ENCODE measurements at places on chromosomes 4 and X. TPM values are rescaled to one million over a fixed set of nuclear protein-coding genes. Genes with fewer than 3 reads are reported as not detected.

Gene MAP7D2
- 0.17 TPM for total RNA-seq

Gene NDNF
- total RNA-seq, result 0.17 TPM

Gene STPG2
- total RNA-seq, result 0.05 TPM

Gene FAM47E
- 2.0 TPM for total RNA-seq

Gene RPL36A
- total RNA-seq, result 301 TPM

DNA sequence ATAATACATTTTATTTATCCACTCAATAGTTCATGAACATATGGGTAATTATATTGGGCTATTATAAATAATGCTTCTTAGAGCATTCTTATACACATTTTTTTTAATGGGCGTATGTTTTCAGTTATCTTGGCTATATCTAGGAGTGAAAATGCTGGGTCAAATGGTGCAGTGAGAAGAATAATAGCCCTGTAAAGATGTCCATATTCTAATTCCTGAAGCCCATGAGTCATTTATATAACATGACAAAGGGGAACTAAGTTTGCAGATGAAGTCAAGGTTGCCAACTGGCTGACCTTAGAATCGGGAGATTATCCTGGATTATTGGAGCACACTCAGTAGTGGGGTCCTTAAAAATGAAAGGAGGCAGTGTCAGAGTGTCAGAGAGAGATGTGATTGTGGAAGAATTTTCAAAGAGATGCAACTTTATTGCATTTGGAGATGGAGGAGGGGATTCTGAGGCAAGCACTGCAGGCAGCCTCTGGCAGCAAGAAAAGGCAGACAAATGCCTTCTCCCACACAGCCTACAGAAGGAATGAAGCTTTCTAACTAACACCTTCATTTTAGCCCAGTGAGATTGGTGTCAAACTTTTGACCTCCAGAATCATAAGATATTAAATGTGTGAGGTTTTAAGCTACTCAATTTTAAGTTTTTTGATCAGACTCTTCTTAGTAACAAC, 106.1 kb upstream of the HS3ST1 start:
- H3K36me3 ChIP-seq, result no peaks in the 10 kb centered on the region
- H3K4me3 ChIP-seq, result no peak overlapping the region
- no peak overlapping the region for H3K27ac ChIP-seq
- no peaks in the 10 kb centered on the region for H3K4me1 ChIP-seq

- H3K27me3 ChIP-seq, result no peaks in the 10 kb centered on the region
- no peak for DNase-seq
- H3K4me1 ChIP-seq, result no peaks in the 10 kb centered on the region
- no peak overlapping the region for H3K27ac ChIP-seq
- no peaks in the 10 kb centered on the region for H3K36me3 ChIP-seq
Measured at GRCh38 chr4:40736910-40737309, 12.8 kb upstream of the NSUN7 start.

DNA sequence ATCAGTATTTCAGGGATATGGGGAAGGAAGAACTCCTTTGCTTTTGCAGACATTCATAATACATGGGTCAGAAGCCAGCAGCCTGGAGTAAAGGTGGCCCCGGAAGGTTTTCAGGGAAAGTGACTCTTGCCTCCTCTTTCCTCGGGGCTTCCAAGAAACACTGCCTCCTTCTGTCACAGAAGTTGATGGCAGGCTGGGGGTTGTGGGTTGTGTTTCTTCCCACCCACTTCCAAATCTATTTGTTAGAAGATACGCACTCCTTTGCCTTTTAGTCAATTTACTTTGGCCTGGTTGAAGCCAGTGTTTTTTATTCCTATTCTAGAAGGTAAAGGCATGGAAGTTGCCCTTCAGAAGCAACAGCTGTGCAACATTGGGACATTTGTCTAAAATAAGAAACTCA, 19.7 kb downstream of the KIT start:
- no peak overlapping the region for H3K27ac ChIP-seq
- no peaks in the 10 kb centered on the region for H3K36me3 ChIP-seq
- H3K4me1 ChIP-seq, result no peaks in the 10 kb centered on the region
- no peak overlapping the region for H3K4me3 ChIP-seq

DNA sequence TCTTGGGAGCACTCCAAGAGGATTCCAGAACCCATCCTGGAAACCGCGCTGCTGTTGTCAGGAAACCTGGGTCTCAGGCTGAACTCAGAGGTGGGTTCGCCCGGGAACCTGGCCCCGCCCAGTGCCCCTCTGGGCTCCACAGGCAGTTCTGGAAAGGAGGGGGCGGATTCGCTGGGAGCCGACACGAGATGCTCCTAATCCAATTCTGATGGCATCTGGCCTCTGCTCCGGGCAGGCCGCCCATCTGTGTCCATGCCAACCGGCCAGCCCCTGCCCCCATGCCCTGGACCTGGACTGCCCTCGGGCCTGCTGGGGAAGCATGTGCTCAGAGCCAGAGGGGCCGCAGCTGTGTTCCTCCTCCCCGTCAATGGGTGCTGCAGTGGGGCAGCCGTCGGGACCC, 21.0 kb downstream of the ATP2B3 start:
- no peaks in the 10 kb centered on the region for H3K27me3 ChIP-seq
- H3K4me3 ChIP-seq, result no peak overlapping the region
- peaks cover 9% of the 10 kb centered on the region for H3K4me1 ChIP-seq
- no peak for DNase-seq
- H3K36me3 ChIP-seq, result no peaks in the 10 kb centered on the region

GRCh38 chr4:81422595-81422994, 49.1 kb downstream of the RASGEF1B start:
- no peak overlapping the region for H3K27ac ChIP-seq
- H3K27me3 ChIP-seq, result no peaks in the 10 kb centered on the region
- no peak overlapping the region for H3K4me3 ChIP-seq
- peaks cover 4% of the 10 kb centered on the region for H3K36me3 ChIP-seq
- H3K4me1 ChIP-seq, result no peaks in the 10 kb centered on the region
- no peak for DNase-seq

DNA sequence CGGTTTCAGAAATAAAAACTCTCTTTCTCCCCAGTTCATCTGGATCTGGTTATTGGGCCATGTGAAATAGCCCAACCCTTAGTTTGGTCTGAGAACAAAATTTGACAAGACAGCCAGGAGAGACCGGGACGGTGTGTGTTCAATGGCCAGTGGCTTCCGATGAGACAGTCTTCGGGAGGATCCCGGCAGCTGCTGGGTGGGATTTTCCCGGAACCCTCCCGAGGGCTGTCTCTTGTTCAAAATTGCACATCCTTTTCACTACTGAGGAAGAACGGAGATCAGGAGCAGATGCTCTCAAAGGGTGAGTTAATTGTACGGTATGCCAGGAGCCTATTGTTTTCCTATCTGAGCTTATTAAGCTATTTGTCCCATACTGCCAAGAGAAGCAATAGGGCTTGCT, 166.5 kb downstream of the PRR32 start:
- DNase-seq, result no peak
- no peaks in the 10 kb centered on the region for H3K27me3 ChIP-seq
- H3K27ac ChIP-seq, result no peak overlapping the region

GRCh38 chrX:79078114-79078513, 66.4 kb upstream of the GPR174 start:
- no peaks in the 10 kb centered on the region for H3K4me1 ChIP-seq
- no peaks in the 10 kb centered on the region for H3K36me3 ChIP-seq
- no peaks in the 10 kb centered on the region for H3K27me3 ChIP-seq
- no peak for DNase-seq

- H3K27ac ChIP-seq, result no peak overlapping the region
- no peaks in the 10 kb centered on the region for H3K36me3 ChIP-seq
- DNase-seq, result no peak
- no peak overlapping the region for H3K4me3 ChIP-seq
- H3K4me1 ChIP-seq, result no peaks in the 10 kb centered on the region
- H3K27me3 ChIP-seq, result no peaks in the 10 kb centered on the region
Measured at GRCh38 chr4:2141022-2141761, 82.1 kb downstream of the NAT8L start.

GRCh38 chr4:161792991-161793390, 370.8 kb downstream of the FSTL5 start:
- no peak overlapping the region for H3K27ac ChIP-seq
- no peak for DNase-seq
- no peak overlapping the region for H3K4me3 ChIP-seq
- no peaks in the 10 kb centered on the region for H3K27me3 ChIP-seq

DNA sequence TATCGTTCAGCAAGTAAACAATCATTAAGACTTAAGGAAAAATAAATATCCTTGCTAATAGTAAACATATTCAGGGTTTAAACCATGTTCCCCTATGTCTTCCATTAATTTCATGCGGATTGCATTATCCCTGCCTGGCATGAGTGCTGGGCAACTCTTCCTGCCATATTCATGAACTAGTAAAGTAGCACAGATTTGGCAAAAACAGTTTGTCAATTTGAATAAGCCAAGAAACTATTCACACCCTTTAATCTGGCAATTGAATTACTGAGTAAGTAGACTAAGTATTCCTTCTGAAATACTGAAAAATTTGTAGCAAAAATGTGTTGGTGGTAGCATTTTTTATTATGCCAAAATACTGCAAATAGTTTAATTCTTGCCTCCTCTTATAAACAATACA, 512.0 kb downstream of the NLGN4X start:
- H3K27me3 ChIP-seq, result no peaks in the 10 kb centered on the region
- H3K27ac ChIP-seq, result no peak overlapping the region
- no peaks in the 10 kb centered on the region for H3K36me3 ChIP-seq
- H3K4me3 ChIP-seq, result no peak overlapping the region
- no peaks in the 10 kb centered on the region for H3K4me1 ChIP-seq

GRCh38 chr4:87732033-87732765, 67.2 kb upstream of the IBSP start:
- no peak for DNase-seq
- H3K36me3 ChIP-seq, result no peaks in the 10 kb centered on the region
- no peak overlapping the region for H3K4me3 ChIP-seq
- no peaks in the 10 kb centered on the region for H3K27me3 ChIP-seq
- no peaks in the 10 kb centered on the region for H3K4me1 ChIP-seq
- no peak overlapping the region for H3K27ac ChIP-seq

- no peak overlapping the region for H3K4me3 ChIP-seq
- no peak for DNase-seq
- no peak overlapping the region for H3K27ac ChIP-seq
- no peaks in the 10 kb centered on the region for H3K4me1 ChIP-seq
- no peaks in the 10 kb centered on the region for H3K36me3 ChIP-seq
Measured at GRCh38 chr4:10861036-10861435, 176.5 kb upstream of the CLNK start.

DNA sequence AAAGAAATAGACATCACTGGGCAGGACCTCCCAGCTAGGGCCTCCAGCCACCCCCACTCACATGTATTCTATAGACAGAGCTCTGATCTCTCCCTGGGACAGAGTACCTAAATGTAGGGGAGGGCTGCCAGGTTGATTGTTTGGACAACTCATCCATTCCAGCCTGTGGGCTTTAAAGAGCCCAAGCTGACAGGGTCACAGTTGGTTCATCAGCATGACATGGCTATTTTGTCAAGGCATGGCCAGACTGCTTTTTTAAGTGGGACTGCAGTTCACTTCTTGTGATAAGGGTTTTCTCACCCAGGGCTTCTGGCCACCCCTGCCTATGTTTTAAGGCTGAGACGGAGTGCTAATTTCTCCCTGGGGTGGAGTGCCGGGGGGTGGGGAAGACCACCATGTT, 63.3 kb downstream of the KLHL4 start:
- no peak overlapping the region for H3K4me3 ChIP-seq
- no peaks in the 10 kb centered on the region for H3K36me3 ChIP-seq
- no peak for DNase-seq
- H3K27me3 ChIP-seq, result no peaks in the 10 kb centered on the region
